Heart left ventricle (tissue), 16 donors: ENCODE measurements at places on chromosomes 6 and 20. TPM values are rescaled to one million over a fixed set of nuclear protein-coding genes. Genes with fewer than 3 reads are reported as not detected.
A peak's percentile ranks its signal among the peaks of the same experiment; 100 is the strongest.

DNA sequence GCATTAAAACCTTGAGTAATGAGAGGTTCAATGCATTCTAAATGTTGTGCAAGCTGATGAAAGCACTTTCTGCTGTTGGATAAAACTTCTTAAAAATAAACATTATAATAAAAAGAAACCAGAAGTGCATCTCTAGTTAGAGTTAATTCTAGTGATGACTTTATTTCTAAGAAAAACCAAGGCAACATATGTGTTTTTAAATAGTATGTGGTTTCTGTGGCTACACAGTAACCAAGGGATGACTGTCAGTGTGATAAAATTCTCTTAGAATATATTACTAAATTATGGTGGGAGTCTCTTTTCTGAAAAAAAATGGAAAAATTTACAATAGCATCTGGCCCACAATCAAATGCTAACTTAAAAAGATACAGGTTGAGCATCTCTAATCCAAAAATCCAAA is 117.0 kb downstream of the ME1 start:
- DNase-seq = no peak

DNA sequence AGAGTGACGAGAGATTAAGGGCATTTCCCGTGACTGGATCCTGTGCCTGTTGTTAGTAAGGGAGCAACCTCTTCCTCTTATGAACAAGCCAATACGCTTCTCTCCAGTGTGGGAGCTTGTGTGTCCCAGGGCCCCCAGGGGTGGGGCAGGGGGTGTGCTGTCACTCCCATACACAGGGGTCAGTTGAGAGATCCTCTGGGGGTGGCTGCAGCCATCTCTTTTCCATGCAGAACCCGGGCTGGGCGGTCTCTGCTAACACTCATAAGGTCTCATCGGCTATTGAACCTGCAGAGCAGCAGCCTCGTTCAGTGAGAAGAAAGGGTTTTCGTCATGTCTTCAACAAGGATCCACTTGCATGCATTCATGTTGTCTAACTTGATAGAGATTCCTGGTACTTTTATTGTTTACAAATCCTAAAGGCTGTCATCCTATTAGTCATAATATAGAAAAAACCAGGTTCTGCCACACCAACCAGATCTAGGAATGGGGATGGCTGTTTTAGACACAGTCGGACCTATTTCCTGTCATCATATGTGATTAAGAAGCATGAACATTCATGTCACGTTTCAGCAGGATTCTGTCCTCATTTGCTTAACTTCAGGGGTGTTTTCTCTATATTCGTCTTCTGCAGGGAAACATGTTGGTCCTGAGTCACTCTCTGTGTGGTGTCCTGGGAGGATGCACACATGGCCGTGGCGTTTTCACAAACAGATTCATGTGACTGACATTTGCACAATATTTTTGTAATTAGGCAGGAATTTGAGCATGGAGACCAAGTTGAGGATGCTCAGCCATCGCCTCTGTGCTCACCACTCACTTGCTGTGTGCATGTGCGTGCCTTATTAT is 13.3 kb upstream of the THBS2 start:
- no peak for DNase-seq

DNA sequence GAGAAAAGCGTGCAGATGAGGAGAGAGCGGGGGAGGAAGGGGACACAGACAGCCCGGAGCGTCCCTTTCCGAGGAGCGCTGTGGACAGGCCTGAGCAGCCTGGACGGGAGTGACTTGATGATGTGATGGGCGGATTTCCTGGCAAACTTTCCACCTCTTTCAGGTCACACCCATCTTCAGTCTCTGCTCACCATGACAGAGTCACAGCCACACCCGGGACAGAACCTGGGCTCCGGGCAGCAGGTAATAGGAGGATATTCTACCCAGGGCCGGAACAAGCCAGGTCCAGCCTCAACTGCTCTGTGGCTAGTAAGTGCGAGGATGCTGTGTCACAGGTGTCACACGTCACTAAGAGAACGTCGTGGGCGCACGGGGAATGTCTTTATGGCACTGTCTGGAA is 84.3 kb downstream of the THBS2 start:
- DNase-seq = no peak

GRCh38 chr6:15876406-15876805 is 213.6 kb upstream of the DTNBP1 start:
- DNase-seq = no peak

- DNase-seq = no peak
These were observed 13.4 kb downstream of the DCBLD1 start for GRCh38 chr6:117495869-117496268.

DNA sequence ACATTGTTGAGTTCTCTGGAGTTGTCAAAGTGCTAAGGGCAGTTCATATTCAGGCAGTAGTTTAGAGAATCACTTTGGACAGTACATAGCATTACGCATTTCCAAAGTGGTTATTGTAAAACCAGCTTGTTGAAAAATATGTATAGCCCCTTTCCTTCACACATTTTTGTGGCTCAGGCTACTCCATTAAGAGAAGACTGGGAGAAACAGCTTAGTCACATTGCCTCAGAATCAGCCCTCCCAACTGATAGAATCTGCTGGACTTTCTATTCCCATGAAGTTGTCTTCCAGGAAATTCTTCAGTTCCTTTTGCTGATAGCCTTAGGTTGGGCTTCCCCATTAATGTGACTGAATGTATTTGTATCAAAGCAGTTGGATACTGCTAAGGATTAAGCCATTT is 39.5 kb upstream of the HDGFL1 start:
- no peak for DNase-seq

- DNase-seq = no peak
These were observed 95.1 kb upstream of the PTPN1 start for GRCh38 chr20:50415021-50415515.

DNA sequence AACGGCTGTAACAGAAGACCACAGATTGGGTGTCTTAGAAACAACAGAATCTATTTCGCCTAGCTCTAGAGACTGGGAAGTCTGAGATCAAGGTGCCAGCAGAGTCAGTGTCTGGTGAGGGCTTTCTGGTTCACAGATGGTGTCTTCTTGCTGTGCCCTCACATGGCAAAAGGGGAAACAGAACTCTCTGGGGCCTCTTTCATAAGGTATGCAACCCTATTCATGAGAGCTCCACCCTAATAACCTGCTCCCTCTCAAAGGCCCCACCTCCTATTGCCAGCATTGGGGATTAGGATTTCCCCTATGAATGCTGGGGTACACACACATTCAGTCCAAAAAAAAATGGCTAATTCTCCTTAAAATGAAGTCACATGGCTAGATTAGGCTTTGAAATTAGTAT is 10.0 kb downstream of the TXNDC5 start:
- DNase-seq = no peak

- DNase-seq = peak; percentile 1
These were observed 18.6 kb downstream of the SLC2A4RG start for GRCh38 chr20:63758152-63758551.

DNA sequence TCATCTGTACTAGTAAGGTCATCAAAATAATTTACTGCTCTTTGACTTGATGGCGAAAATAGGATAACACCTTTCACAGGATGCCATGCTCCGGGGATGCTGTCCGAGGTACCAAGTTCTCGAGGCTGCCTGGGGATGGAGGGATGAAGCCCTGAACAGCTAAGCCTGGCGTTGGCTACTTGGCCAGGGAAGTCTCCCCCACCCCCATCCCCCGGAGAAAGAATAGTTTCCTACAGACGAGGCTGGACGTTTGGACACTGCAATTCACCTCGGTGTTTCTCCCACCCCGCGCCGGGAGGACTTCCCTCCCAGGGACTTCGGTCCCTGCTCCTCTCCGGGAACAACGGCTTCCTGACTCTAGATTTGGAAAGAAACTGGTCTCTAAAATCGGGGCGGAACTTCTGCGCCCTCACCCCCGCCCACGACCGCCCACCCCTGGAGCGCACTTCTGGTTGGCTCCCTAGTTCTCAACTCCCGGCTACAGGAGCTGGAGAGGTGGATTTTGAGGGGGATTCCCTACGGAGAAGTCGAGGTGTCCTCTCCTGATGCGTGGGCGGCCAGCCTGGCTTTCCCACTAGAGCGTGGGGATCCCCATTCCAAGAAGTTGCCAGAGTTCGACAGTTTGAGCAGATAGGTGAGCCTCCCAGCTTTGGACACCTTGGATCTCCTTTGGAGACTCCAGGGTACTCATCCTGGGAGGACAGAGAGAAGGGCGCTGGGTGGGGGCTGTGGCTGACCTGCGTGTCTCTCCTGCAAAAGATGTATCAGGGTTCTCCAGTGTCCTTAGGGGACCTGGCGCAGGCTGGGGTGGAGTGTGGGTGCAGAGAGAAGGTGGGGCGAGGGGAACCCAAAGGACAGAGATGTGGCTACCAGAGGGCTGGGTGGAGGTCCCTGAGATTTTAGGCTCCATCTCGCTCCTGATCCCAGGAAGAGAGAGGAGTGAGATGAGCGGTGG is 1.1 kb downstream of the PCSK2 start:
- DNase-seq = no peak

DNA sequence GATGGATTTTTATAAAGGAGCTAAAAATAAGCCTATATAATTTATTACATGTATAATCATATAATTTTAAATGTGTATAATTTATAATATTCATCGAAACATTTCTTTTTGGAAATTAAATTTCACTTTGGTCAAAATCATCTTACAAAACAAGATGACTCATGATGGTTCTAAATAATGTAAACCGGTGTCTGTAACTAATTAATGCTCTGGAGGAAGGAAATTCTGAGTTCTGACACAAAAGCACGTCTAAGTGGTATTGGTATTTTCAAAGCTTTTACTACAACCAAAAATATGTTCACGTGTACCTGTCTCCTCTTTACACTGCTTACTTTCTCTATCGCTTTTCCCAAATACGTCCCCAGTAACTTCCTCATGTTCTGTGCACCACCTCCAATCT is 134.1 kb downstream of the MTHFD1L start:
- no peak for DNase-seq

DNA sequence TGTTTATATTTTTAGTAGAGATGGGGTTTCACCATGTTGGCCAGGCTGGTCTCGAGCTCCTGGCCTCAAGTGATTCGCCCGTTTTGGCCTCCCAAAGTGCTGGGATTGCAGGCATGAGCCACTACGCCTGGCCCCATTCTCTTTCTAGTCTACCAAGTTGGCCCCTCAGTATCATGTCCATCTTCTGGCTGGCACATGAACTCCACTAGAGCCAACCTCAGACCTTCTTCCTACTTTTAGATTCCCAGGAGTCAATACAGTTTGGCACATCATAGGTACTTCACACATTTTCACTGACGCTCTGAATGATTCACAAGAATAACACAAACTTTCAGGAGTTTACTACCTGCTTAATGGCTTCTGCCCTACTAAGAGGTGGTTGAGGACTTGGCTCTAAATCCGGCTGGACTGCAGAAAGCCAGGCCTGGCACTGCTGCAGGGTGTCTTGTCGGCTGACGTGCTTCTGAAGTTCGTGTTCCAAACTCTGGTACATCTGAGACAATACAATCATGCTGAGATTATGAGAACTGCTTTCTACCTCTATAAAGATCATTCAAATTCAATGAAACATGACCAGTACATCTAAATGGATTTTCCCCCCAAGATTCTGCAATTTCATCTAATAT is 293.3 kb downstream of the SYNE1 start:
- DNase-seq = peak; percentile 34

DNA sequence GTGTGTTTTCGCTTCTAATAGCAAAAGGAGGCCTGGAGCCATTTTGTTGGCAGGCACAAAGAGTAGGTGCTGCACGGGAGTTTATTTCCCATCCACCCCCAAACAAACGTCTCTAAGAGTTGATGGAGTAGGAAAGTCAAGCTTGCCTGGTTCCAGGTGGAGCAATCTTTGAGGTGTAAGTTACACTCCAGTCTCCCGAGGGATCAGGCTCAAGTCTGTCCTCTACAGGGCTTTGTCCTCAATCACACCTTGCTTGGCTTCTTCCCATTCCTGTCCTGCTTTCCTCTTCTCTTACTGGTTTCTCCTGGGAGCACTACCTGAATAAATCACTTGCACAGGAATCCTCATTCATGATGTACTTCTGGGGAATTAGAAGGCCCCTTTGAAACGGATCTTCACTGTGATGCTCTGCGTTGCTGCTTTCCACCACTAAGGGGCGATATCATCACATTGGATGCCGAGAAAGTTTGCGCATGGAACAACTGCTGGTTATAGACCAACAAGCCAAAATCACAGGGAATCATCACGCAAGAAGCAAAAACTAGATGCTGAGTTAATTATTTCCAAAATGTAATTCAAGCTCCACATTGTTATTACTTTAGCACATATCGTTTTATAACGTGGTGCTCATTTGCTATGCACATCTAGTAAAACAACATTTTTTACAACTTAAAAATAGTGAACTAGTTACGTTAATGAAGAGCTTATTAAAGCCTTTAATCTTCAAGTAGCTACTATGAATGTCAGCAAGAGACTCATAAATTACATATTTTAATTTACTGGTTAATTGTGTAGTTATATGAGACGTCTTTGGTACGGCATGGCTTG is 156.8 kb downstream of the DNAH8 start:
- DNase-seq = no peak

DNA sequence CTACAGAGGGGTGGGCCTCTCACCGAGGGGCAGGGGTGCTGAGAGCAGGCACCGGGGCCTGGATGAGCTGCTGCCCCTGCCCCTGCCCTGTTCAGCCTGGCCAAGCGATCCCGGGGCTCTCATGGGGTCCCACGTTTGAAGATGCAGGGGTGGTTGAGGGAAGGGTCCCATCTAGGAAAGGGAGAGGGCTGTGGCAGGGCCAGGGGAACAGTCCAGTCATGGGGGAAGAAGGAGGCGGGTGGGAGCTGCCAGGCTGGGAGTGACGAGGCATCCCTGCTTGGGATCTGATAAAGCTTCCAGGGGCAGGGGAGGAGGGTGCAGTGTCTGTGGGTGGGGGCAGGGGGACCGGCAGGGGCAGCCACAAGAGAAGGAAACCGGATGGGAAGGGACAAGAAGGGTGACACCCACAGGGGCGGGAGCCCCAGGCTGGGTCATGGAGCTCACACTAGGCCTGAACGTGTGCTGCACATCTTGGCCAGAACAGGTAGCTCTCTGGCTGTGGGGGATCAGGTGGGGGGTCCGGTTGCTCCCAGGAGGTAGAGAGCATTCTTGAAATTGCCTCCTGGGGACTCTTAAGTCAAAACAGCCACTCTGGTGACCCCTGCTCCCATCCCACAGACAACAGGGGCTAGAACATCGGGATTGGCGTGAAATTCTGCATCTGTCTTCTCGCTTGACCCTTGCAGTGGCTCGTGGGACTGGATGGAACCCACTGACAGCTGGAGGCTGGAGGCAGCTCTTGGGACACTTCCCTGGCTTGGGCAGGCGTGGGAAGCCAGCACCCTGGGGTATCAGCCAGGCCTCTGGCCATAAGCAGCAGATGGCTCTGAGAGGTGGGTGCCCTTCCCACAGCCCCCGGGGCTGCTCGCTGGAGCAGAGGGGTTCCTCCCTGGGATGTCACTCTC is 58.0 kb upstream of the GATA5 start:
- no peak for DNase-seq

GRCh38 chr20:406200-407132 is 1.6 kb upstream of the RBCK1 start:
- DNase-seq = no peak

GRCh38 chr6:117477988-117478852 is 4.3 kb upstream of the DCBLD1 start:
- DNase-seq = no peak

GRCh38 chr6:149365197-149365596 is 34.9 kb upstream of the SUMO4 start:
- DNase-seq = no peak

The AKIRIN2 gene
- 32.4 TPM for total RNA-seq

The CLIC1 gene
- 145 TPM for total RNA-seq

The SLC22A16 gene
- total RNA-seq = not detected

The KHDC1L gene
- not detected for total RNA-seq

The TINAG gene
- total RNA-seq = 0.56 TPM

The APOM gene
- total RNA-seq = 1.8 TPM

The CLDN20 gene
- not detected for total RNA-seq

The TUBB2B gene
- total RNA-seq = 1.1 TPM

The WFDC12 gene
- total RNA-seq = not detected
